ENCODE measurements at places on chromosomes 4 and X. TPM values are rescaled to one million over a fixed set of nuclear protein-coding genes. Genes with fewer than 3 reads are reported as not detected.

Gene RNF212
- total RNA-seq = 2.1 TPM

DNA sequence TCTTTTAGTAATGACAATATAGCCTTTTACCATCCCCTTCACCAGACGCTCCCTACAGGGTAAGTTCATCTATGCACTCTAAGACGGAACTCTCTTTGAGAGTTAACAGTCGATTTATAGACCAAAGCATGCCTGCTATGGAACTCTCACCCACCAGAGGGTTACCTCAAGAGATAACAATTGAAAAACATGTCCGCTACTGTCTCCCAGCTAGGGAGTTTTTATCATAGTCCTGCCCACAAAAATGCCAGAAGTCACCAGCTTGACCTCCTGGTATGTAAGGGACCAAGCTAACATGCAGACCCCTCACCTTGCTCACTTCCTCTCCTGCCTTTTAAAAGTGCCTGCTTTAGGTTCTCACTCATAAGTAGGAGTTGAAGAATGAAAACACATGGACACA, 16.7 kb upstream of the YTHDC1 start:
- no peaks in the 10 kb centered on the region for H3K36me3 ChIP-seq
- no peak overlapping the region for H3K4me3 ChIP-seq
- no peak overlapping the region for H3K27ac ChIP-seq
- H3K4me1 ChIP-seq = no peaks in the 10 kb centered on the region
- DNase-seq = no peak
- peaks cover 35% of the 10 kb centered on the region for H3K27me3 ChIP-seq

- H3K4me3 ChIP-seq = peak overlapping the region; percentile 90
- H3K27ac ChIP-seq = peak overlapping the region; percentile 60
- peaks cover 7% of the 10 kb centered on the region for H3K4me1 ChIP-seq
- no peaks in the 10 kb centered on the region for H3K36me3 ChIP-seq
- DNase-seq = no peak
Measured at GRCh38 chrX:153933748-153934147, 1.1 kb downstream of the NAA10 start.

DNA sequence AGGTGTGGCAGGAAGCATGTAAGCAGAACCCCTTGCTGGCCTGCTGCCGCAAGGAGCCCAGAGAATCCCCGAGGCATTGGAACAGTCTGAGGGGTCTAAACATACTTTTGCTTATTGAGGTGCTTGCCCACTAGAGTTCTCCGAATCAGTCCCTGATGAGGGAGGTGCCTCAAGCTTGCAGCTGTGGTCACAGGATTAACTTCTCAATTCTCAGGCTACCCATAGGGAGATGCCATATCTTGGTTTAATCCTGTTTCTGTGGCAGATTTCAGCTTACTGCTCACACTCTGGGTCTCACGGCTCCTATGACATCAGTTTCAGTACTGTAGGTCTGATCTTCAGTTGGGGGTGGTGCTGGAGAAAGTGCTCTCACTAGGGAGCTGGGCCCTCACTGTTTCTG, 39.9 kb downstream of the CCNG2 start:
- DNase-seq = no peak
- no peak overlapping the region for H3K27ac ChIP-seq
- peaks cover 9% of the 10 kb centered on the region for H3K4me1 ChIP-seq
- H3K27me3 ChIP-seq = peaks cover 4% of the 10 kb centered on the region

- no peak overlapping the region for H3K27ac ChIP-seq
- DNase-seq = no peak
- no peak overlapping the region for H3K4me3 ChIP-seq
Measured at GRCh38 chrX:41824551-41824950, 98.8 kb downstream of the CASK start.

GRCh38 chrX:44261286-44261685, 82.2 kb downstream of the EFHC2 start:
- peaks cover 12% of the 10 kb centered on the region for H3K4me1 ChIP-seq
- H3K4me3 ChIP-seq = no peak overlapping the region
- no peaks in the 10 kb centered on the region for H3K36me3 ChIP-seq
- no peaks in the 10 kb centered on the region for H3K27me3 ChIP-seq

DNA sequence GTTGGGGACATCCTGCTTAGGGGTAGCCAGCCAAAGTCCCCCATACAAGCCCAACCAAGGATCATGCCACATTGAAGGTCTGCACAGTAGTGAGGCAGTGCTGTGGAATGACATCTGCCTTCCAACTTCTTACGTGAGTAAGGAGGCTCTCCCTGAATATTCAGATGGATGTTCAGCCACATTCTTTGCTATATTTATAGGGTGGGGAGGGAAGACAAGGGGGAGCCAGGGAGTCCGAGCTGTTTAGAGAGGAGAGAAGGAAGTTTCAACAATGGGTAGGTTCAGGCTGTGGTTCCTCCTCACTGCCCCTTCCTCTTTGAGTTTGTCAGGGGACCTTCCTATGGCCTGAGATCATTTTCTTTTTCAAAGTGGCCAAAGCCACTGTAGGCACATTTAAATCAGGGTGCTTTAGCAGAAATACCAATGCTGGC, 29.8 kb downstream of the MSN start:
- peak overlapping the region; percentile 78 for H3K4me3 ChIP-seq
- H3K36me3 ChIP-seq = peaks cover 3% of the 10 kb centered on the region
- DNase-seq = no peak
- H3K27ac ChIP-seq = peak overlapping the region; percentile 98

Gene GAGE13
- not detected for total RNA-seq

Gene INTS6L
- total RNA-seq = 20.2 TPM

Gene AFP
- not detected for total RNA-seq

DNA sequence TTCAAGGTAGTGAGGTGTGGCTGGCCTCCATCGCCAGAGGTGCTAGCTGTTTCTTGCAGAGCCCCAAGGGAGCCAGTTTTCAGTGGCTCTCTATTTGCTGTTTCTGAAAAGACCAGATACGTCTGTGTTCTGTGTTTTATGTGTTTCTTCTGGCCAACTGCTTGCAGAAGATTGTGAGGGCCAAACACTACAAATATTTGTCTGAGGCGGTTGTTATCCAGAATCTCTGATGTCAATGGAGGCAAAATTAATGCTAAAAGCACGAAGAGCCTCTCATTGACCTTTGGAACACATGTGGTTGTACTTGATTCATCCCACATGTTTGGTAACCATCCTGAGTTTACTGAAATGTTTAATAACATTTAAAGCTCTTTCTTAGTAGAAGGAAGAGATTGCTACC, 113.9 kb downstream of the CT47B1 start:
- H3K36me3 ChIP-seq = no peaks in the 10 kb centered on the region
- H3K4me1 ChIP-seq = no peaks in the 10 kb centered on the region
- H3K27ac ChIP-seq = no peak overlapping the region
- no peaks in the 10 kb centered on the region for H3K27me3 ChIP-seq
- no peak overlapping the region for H3K4me3 ChIP-seq

GRCh38 chr4:113784497-113785250, 23.1 kb upstream of the CAMK2D start:
- H3K27ac ChIP-seq = no peak overlapping the region
- peaks cover 8% of the 10 kb centered on the region for H3K4me1 ChIP-seq
- H3K27me3 ChIP-seq = peaks cover 10% of the 10 kb centered on the region

Gene XPNPEP2
- 0.83 TPM for total RNA-seq

Gene EGF
- total RNA-seq = 11.8 TPM

GRCh38 chr4:149741186-149741831, 74.3 kb downstream of the IQCM start:
- H3K27me3 ChIP-seq = peaks cover 5% of the 10 kb centered on the region
- no peak overlapping the region for H3K4me3 ChIP-seq
- no peak overlapping the region for H3K27ac ChIP-seq
- no peak for DNase-seq
- no peaks in the 10 kb centered on the region for H3K4me1 ChIP-seq

DNA sequence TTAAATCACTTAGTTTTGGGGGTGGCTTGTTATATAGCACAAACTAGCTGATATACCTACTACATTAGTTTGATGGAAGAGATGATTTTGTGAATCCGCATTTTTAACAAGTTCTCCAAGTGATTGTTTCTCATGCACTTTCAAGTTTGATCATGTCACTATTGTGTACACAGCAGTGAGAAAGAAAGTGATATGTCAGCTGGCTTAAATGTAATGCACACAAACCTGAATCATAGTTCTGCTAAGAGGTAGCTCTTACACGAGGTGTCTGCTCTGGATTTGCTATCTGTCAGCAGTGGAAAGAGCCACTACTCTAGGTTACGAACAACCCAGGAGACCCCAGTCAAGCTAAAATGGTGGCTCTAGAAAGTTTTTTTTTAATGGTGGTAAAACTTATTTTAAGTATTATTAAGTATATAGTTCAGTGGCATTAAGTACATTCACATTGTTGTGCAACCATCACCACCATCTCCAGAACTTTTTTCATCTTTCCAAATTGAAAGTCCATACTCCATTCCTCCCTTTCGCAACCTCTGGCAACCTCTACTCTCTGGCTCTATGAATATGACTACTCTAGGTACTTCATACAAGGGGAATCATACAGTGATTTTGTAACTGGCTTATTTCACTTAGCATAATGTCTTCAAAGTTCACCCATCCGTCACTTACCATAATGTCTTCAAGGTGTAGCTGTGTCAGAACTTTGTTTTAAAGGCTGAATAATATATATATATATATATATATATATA, 147.3 kb downstream of the HS6ST2 start:
- no peaks in the 10 kb centered on the region for H3K4me1 ChIP-seq
- H3K27me3 ChIP-seq = no peaks in the 10 kb centered on the region
- H3K36me3 ChIP-seq = no peaks in the 10 kb centered on the region
- no peak overlapping the region for H3K27ac ChIP-seq
- no peak for DNase-seq

- H3K4me3 ChIP-seq = peak overlapping the region; percentile 87
- H3K27ac ChIP-seq = peak overlapping the region; percentile 99
- DNase-seq = no peak
- H3K4me1 ChIP-seq = peaks cover 55% of the 10 kb centered on the region
- no peaks in the 10 kb centered on the region for H3K27me3 ChIP-seq
- H3K36me3 ChIP-seq = peaks cover 5% of the 10 kb centered on the region
Measured at GRCh38 chr4:25859429-25860148, 3.2 kb downstream of the SEL1L3 start.

GRCh38 chrX:21735768-21736127, 22.2 kb downstream of the SMPX start:
- no peak overlapping the region for H3K27ac ChIP-seq
- H3K4me3 ChIP-seq = no peak overlapping the region
- no peak for DNase-seq
- no peaks in the 10 kb centered on the region for H3K4me1 ChIP-seq
- H3K36me3 ChIP-seq = no peaks in the 10 kb centered on the region
- peaks cover 13% of the 10 kb centered on the region for H3K27me3 ChIP-seq

GRCh38 chrX:69131886-69132285, 33.4 kb downstream of the PJA1 start:
- peaks cover 5% of the 10 kb centered on the region for H3K36me3 ChIP-seq
- DNase-seq = no peak
- no peaks in the 10 kb centered on the region for H3K4me1 ChIP-seq
- H3K27me3 ChIP-seq = peaks cover 26% of the 10 kb centered on the region
- no peak overlapping the region for H3K27ac ChIP-seq

Gene CXorf66
- not detected for total RNA-seq

- peak; percentile 48 for DNase-seq
- H3K36me3 ChIP-seq = no peaks in the 10 kb centered on the region
- H3K27ac ChIP-seq = peak overlapping the region; percentile 94
- H3K4me1 ChIP-seq = peaks cover 30% of the 10 kb centered on the region
Measured at GRCh38 chr4:37891260-37892159, 626 bp downstream of the TBC1D1 start.

Gene CT55
- total RNA-seq = not detected

GRCh38 chr4:38131371-38132091, 171.3 kb downstream of the PTTG2 start:
- peak overlapping the region; percentile 77 for H3K4me3 ChIP-seq
- H3K27me3 ChIP-seq = no peaks in the 10 kb centered on the region
- peak; percentile 29 for DNase-seq
- peak overlapping the region; percentile 98 for H3K27ac ChIP-seq
- peaks cover 4% of the 10 kb centered on the region for H3K36me3 ChIP-seq
- H3K4me1 ChIP-seq = peaks cover 44% of the 10 kb centered on the region

Gene ZNF185
- total RNA-seq = 40.2 TPM

DNA sequence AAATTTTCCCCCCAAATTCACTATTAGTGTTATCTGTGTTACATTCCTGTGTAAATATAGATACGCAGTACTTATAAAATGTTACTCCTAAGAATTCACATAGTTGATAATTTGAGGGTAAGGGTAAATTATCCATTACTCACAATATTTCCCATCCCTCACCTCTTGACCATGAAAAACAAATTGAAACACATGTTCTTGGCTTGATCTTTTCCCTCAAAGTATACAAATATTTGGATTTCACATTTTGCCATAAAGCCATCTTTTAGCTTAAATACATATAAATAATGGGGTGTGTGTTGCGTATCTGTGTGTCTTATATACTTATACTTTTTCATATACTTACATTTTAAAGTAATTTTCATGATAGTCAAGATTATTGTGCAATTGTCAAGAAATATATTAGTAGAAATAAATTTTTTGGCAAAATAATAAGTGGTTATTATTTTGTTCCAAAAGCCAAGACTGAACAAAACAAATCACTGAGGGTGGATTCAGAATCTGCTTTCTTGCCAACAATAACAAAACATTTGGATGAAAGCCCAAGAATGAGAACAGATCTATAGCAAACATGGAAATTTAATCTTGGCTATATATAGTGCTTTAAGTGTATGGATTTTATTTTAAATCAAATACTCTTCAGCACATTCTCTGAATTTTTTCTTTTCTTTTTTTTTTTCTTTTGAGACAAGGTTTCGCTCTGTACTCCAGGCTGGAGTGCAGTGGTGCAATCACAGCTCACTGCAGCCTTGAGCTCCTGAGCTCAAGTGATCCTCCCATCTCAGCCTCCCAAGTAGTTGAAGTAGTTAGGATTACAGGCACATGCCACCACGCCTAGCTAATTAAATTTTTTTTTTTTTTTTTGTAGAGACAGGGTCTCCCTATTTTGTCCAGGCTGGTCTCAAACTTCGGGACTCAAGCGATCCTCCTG, 48.5 kb upstream of the PRSS48 start:
- no peak overlapping the region for H3K27ac ChIP-seq
- no peaks in the 10 kb centered on the region for H3K36me3 ChIP-seq
- no peak for DNase-seq
- peaks cover 58% of the 10 kb centered on the region for H3K27me3 ChIP-seq
- H3K4me1 ChIP-seq = no peaks in the 10 kb centered on the region
- no peak overlapping the region for H3K4me3 ChIP-seq

Measured in T-helper 17 cell (primary cell).